RCC 7860 (cell line): ENCODE measurements at places on chromosomes 3 and 15.

GRCh38 chr3:53525765-53526703 is 31.6 kb downstream of the CACNA1D start:
- DNase-seq: no peak

- DNase-seq: no peak
These were observed 97.9 kb upstream of the PFN2 start for GRCh38 chr3:150068440-150069153.

DNA sequence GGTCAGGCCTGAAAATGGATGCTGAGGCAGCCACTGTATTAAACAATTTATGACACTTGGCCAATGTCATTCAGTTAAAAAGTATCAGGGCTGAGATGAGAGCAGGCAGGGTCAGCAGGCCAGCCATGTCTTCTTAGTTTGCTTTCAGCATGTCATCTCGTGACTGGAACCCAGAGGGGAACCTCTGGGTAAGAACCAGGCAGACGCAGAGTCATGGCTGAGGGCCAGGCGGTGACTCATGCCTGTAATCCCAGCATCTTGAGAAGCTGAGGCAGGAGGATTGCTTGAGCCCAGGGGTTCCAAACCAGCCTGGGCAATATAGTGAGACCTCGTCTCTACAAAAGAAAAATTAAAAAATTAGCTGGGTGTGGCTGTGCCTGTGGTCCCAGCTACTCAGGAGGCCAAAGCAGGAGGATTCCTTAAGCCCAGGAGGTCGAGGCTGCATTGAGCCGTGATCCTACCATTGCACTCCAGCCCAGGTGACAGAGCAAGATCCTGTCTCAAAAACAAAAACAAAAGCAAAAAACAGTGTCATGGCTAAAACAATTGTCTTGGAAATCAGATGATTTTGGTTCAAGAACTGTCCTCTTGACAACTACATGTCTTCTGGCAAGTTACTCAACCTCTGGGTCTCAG is 11.7 kb downstream of the BCL2L10 start:
- DNase-seq: peak; percentile 87

- no peak for DNase-seq
These were observed 28.8 kb downstream of the LRRC2 start for GRCh38 chr3:46537316-46537715.

- DNase-seq: no peak
These were observed 80.9 kb upstream of the PRTG start for GRCh38 chr15:55823699-55824340.
